ENCODE measurements at places on chromosomes 6 and 20.

GRCh38 chr20:63471002-63471716 is 1.3 kb downstream of the KCNQ2 start:
- no peak for DNase-seq

GRCh38 chr6:14016935-14017625 is 92.3 kb downstream of the RNF182 start:
- DNase-seq: no peak

- DNase-seq: no peak
Measured at GRCh38 chr6:162099685-162100084, 627.9 kb downstream of the PRKN start.

GRCh38 chr6:24284006-24284405 is 73.9 kb downstream of the DCDC2 start:
- DNase-seq: no peak

DNA sequence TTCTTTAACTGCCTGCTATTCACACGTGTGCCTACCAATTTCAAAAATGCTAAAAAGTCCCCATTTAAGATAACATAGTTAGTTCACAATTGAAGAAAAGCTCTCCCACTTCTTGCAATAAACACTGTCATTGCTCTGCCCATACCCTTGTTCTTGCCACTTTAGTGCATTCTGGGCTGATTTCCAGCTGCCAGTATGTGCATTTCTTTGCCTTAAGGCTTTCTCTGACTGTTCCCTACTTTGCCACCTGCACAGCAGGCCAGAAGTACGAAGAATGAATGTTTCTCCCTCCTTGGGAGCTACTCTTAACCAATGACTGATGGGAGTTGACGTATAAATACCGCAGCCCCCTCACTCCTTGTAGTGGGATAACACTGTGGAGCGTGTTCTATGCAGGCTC is 16.0 kb upstream of the ATRN start:
- DNase-seq: no peak

DNA sequence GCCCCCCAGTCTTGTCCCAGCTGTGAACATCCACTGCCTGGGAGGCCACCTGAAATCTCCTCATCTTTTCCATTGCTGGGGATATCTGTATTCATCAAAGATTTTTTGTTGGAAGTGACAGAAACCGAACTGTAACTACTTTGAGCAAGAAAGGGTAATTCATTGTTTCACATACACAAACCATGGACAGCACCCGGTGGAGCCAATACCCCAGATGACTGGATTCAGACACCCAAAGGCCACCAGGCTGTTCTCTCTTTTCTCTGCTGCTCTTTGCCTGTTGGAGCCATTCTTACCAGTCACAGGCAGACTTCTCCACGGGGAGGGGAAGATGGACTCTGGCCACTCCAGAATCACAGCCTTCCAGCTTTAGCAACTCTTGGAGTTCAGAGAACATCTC is 11.7 kb upstream of the RALY start:
- DNase-seq: no peak

Data from GM12892 (cell line).